ENCODE measurements at places on chromosomes 6 and 20.
A peak's percentile ranks its signal among the peaks of the same experiment; 100 is the strongest.

GRCh38 chr6:24960991-24961475, 25.3 kb upstream of the RIPOR2 start:
- DNase-seq: no peak

- peak; percentile 81 for DNase-seq
Measured at GRCh38 chr6:89281779-89282246, 33.3 kb downstream of the GABRR2 start.

DNA sequence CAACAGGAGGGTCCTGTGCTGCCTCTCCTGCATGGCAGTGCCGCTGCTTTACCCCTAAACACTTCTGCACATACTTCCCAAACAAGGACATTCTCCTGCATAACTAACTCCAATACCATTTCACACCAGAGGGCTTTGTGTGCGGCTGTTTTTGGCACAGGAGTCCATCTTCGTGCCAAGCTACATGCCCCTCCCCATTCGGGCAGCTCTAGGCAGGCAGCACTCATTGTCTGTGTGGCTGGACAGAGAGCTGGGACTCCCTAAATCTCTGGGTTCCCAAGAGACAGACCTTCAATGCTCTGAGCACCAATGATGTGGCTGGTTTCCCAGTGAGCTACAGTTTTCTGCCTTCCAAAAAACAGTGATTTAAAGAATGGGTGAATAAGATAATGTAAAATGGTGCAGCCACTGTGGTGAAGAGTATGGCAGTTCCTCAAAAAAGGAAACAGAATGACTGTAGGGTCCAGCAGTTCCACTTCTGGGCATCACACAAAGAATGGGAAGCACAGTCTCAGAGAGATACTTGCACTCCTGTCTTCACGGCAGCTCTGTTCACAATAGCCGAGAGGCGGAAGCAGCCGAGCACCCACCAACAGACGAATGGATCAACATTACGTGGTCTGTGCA, 80.3 kb upstream of the DUSP22 start:
- no peak for DNase-seq

GRCh38 chr6:34570066-34570833, 14.1 kb upstream of the SPDEF start:
- DNase-seq: no peak

GRCh38 chr6:151073146-151073545, 166.6 kb upstream of the AKAP12 start:
- no peak for DNase-seq

- DNase-seq: no peak
Measured at GRCh38 chr6:163651426-163651825, 236.9 kb downstream of the QKI start.

- no peak for DNase-seq
Measured at GRCh38 chr6:144405163-144405562, 120.0 kb downstream of the UTRN start.
